NCI-H1694 treated with DMSO at 0.1 percent for 48 hours (cell line): ENCODE measurements at places on chromosomes 7 and 10.

DNA sequence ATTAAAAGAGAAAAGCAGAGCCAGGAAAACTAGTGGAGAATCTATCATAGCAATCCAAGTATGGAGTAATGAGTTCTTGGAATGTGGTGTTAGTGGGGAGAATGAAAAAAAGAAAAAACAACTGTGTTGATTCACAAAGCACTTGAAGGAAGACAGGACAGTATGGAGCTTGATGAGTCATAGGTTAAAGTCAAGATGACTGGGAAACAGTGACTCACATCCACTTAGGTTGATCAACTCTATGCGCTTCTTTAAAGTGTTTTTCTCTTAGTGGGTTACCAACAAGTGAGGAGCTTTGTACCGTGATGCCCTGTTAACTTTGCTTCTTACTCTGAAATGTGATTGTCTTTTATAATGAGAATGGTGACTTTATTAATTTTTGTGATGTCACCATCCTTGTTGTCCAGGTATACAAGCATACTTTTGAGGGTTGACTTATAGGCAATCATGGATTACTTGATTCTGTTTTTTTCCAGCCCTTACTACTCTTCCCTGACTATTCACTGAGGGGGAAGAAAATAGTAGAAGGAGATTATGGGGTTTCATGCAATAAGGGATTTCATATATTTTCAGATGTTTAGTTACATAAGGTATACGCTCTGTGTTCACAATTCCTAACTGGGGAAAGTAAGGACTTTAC is 32.1 kb upstream of the MDFIC start:
- no peak for DNase-seq

- DNase-seq = no peak
Measured at GRCh38 chr7:141915565-141915964, 634 bp upstream of the OR9A4 start.

DNA sequence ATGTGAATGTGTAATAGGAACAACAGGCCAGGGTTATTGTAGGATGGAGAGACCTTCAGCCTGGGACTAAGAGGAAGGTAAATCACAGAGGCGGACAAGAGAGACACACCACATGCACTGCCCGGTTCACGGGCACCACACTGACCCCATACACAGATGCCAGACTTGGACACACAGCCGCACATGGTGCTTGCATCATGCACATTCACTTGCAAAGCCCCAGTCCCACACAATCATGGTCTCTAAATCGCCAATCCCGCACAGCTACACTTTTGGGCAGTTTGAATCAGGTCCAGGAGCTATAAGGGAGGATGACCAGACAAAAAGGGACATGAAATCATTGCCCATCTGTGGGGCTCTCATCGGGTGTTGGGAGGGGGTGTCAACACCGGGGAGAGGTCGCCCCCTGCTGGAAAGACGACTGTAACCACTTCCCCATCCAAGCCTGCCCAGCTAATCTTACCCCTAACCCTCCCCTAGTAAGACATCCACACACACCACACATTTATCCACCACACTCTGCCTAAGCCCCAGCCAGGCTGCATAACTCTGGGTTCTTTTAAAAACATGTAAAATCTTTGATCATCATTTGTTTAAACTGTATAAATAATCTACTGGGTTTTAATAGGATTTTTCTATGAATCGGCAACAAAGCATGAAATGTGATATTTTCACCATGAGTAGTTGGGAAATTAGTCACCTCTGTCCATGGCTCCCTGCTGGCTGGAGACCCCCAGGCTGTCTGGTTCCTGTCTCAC is 40.5 kb upstream of the SLF2 start:
- peak; percentile 47 for DNase-seq

GRCh38 chr10:99569253-99569939 is 36.7 kb downstream of the NKX2-3 start:
- DNase-seq = no peak

DNA sequence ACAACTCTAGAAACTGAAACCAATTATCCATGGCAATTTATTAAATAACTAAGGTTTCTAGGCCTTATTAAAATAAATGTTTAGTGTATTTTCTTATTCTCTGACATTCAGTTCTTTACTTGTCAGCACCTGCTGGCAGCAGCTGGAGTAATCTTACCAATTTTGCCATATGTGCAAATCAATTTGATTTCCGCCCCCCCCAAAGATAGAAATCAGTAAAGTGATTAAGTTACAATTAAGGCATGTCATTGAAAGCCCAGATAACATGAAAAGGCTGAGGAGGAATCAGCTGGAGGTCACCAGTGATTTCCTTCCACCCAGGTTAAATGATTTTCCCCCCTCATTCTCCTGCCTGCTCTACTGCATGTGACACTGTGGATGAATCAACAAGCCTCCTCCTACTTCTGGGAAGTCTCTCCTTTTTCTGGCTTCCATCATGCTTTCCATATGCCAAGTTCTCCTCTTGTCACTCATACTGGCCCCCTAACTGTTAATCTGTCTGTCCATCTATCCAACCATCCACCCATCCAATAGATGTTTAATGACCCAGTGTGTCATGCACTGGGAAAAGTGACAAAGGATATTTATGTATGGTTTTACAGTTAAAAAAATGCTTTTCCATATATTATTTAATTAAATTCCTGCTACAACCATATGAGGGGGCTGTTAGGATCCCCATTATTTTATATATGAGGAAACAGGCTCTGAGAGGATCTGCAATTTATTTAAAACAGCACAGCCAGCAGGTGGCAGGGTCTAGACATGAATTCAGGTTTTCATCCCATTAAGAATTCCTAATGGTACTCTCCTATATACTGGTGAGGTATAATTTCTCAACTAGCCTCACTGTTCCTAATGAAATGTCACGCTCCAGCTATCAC is 116.5 kb downstream of the ATXN7L1 start:
- DNase-seq = peak; percentile 84

- no peak for DNase-seq
Measured at GRCh38 chr7:103541026-103541425, 95.0 kb upstream of the SLC26A5 start.

GRCh38 chr7:14389595-14389994 is 400.1 kb upstream of the ETV1 start:
- no peak for DNase-seq

DNA sequence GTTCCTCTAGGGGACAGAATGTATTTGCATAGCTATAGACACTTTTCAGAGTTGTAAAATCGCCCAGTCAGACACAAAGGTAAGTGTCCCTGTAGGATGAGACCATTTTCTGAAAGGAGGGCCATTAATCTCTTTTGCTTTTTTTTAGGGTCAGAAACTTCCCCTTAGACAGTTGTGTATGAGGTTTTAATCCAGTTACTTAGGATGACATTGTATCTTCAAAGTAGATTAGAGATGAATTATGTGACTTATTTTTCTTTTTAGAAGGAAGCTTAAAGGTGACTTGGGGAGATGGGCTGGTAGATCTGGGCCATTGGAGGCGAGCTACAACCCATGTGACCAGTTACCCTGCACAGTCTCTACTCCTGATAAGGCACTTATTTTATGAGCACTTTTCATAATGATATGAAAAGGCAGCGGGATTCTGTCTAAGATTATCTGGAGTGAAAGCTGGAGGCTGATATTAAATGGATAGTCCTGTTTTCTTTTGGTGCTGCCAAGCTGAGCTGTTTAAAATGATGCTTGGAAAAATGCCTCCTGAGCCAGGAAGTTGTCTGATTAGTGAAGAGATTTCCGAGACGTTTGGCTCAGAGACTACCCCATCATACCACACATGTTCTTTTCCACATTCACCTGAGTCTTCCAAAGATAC is 264.3 kb downstream of the AUTS2 start:
- no peak for DNase-seq

DNA sequence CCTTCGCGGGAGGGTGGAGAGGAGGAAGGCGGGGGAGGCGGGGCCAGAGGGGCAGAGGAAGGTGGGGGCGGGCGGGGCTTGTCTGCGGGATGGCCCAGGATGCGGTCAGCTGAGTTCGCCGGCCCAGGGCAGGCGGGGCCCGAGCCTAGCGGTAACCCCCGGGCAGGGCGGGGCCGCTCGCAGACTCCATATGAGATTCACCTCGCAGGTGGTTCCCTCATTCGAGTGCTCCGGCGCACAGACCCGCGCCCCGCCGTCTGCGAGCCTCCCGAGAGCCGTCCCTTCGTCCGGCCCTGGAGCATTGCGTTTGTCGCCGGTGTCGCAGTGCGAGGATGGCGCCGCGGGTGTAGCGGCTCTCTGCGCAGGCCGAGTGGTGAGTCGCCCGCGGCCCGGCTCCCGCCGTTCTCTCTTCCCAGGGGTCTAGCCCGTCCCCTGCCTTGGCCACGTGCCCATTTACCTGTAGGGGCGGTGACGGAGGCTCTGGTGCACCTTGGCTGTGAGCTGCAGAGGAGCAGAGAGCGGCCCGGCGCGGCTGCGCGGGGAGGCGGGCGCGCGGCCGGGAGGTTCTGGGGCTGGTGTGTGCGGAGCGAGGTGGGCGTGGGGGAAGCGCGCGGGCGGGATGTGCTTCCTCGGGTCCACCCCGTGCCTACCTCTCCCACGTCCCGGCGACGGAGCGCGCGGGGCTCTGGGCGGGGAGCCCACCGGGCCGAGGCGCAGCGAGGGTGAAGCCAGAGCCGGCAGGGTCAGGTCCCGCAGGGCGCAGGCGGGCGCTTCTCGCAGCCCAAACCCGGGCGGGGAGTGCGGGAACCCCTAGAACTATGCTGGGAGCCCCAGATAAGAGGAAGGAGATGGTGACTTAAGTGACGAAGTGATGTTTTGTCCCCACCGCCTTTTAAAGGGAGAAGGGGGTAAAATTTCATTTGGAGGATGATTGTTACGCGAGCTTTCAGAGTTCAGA is at the start of gene UPP1:
Gene UPP1 (plus strand): TSS at position 220 of the 958 bp plus-strand sequence. CDS start 5,519 bp downstream, outside the sequence.
- no peak for DNase-seq

GRCh38 chr7:22351878-22352277 is 5.1 kb downstream of the RAPGEF5 start:
- DNase-seq = no peak

DNA sequence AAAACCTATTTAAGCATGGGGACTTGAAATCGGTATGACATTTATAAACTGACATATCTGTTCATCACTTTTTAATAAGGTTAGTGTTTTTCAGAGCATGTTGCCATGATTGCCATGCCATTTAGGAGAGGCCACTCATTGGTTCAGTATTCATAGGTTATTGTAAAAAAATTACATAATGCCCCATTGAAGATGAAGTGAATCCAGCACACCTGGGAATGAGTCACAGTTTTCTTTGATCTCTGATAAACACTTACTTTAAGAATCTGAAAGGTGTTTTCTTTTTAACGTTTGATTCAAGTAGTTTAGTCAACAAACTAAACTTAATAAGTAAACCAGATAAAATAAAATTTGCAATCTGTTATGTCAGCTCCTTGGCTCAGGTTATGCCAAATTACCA is 278.3 kb downstream of the ARL4A start:
- no peak for DNase-seq

- no peak for DNase-seq
Measured at GRCh38 chr10:103885617-103886016, 30.2 kb upstream of the SH3PXD2A start.

DNA sequence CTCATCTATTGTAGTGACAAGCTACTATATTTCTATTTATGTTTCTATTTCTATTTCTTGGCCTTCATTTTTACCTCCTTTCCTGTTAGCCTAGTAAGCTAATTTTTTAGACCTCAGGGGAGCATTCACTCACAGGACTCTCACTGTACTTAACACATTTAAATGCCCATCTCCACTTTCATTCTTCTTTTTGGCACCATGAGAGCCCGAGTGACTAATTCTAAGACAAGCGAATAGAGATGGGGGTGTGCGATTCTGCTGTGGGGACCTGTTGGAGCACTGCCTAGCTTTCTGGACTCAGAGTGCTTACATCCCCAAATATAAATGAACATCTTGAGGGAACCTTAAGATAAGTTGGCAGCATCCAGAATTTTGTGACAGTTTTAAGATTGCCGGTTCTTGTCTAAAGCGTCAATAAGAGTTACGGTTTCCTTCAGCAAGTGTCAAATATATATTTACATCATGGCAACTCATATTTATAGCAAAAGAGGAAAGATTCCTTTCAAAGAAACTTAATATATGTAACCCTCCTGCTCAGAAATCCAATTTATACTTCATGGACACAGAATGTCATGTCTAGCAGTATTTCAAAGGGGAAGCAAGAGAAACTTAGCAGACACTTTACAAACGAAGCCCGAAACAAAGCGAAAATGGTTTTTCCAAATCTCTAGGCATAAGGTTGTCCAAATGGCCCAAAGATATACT is 54.1 kb upstream of the AFAP1L2 start:
- DNase-seq = no peak

GRCh38 chr10:131947631-131948347 is 33.9 kb downstream of the BNIP3 start:
- DNase-seq = no peak

- no peak for DNase-seq
Measured at GRCh38 chr7:158613481-158613880, 25.9 kb upstream of the PTPRN2 start.

DNA sequence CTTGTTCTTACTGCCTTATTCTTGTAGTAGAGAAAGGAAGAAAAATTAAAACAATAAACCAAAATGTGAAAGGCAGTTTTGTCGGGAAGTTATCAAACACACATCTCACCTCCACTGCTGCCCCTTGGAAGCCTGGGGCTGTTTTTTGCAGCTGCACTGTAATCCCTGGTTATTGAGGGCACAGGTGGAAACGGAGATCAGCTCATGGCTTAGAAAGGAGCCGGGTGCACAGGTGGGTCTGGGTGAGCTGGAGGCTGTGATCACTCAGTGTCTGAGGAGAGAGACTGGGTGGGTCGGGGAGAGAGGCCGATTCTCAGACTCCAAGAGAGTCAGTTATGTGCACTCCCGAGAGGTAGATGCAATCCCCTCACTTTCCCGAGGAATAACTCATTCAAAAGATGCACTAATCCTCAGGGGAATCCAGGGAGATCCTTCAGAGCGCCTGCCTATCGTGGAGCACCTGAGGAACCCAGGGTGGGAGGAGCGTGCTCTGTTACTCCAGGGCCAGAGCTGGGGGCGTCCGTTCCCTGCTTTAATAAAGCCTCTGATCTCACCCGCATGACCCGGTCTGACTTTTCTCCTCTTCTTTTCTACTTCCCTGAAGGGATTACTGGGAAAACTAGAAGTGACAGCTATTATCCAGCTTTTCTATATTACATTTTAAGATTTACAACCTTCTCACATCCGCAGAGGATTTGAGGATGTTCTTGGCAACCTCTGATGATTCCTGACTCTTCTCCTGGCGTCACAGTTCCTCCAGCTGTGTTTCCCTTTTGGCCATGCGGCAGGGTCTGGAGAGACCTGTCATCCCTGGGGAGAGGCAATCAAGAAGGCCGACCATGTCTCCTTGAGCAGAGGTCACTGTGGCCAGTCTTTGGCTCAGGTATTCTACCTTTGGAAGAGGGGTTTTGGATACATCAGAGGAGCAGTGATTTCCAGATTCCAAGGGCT is 82.1 kb downstream of the CAMK1D start:
- no peak for DNase-seq
